ENCODE measurements at places on chromosomes 7 and 10. TPM values are rescaled to one million over a fixed set of nuclear protein-coding genes. Genes with fewer than 3 reads are reported as not detected.

The DYDC2 gene
- polyA plus RNA-seq = not detected

The AGR2 gene
- polyA plus RNA-seq = 0.37 TPM

DNA sequence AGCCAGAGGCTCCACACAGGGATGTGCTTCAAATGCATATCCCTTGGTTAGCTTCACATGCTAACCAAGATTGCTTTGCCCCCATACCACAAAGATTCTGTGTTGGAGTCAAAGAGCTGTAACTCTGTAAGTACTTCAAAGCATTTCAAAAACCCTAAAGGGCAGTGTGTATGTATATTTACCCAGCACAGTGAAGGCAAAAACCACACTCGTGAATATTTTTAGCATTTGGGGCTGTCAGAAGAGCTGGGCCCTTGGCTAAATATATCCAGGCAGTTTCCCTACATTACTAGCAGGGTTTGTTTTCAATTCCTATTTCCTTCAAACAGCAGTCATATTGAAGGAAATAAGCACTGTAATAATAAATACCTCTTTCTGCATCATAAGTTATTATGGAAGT, 84.2 kb upstream of the STEAP1B start:
- DNase-seq = no peak

GRCh38 chr7:77320714-77321113, 95.4 kb downstream of the GSAP start:
- DNase-seq = no peak

The ZNF33A gene
- polyA plus RNA-seq = 8.9 TPM

The TYW1 gene
- 4.9 TPM for polyA plus RNA-seq
